ENCODE measurements at places on chromosomes 4 and X. TPM values are rescaled to one million over a fixed set of nuclear protein-coding genes. Genes with fewer than 3 reads are reported as not detected.

DNA sequence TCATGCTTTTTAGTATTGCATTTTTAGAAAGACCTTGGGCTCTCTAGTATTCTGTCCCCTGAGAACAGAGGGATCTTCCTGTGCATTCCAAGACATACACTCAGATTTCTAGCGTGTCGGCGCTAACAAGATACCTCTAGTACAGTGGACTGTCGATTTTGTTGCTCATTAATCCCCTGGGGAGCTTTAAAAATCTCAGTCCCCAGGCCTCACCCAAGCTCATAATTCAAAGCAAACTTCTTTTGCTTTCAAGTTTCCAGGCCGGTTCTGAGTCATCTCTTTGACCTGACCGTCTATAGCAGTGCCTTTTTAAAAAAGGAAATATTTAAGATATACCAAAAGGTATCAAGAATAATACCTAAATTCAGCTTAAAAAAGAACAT, 137.0 kb downstream of the AMMECR1 start:
- H3K4me1 ChIP-seq = peaks cover 6% of the 10 kb centered on the region
- no peaks in the 10 kb centered on the region for H3K36me3 ChIP-seq
- no peak for DNase-seq

DNA sequence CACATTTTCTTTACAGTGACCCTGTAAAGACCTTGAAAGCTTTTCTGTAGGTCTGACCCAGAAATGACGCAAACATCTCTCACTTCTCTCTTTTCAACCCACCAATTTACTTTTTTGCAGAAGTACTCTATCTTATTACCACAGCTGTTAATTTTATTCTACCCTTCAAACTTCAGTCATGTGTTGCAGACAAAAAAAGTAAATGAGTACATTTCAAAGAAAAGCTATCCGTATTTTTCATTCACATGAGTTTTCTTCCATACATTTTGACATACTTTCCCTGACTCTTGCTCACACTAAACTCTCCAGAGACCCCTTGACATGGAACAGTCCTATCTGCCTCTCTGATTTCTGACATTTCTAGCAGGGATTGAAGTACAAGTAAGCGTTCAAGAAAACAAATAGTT, 51.7 kb downstream of the SLC7A11 start:
- H3K36me3 ChIP-seq = no peaks in the 10 kb centered on the region
- H3K27ac ChIP-seq = no peak overlapping the region
- no peaks in the 10 kb centered on the region for H3K4me1 ChIP-seq
- no peak overlapping the region for H3K4me3 ChIP-seq
- H3K27me3 ChIP-seq = no peaks in the 10 kb centered on the region

DNA sequence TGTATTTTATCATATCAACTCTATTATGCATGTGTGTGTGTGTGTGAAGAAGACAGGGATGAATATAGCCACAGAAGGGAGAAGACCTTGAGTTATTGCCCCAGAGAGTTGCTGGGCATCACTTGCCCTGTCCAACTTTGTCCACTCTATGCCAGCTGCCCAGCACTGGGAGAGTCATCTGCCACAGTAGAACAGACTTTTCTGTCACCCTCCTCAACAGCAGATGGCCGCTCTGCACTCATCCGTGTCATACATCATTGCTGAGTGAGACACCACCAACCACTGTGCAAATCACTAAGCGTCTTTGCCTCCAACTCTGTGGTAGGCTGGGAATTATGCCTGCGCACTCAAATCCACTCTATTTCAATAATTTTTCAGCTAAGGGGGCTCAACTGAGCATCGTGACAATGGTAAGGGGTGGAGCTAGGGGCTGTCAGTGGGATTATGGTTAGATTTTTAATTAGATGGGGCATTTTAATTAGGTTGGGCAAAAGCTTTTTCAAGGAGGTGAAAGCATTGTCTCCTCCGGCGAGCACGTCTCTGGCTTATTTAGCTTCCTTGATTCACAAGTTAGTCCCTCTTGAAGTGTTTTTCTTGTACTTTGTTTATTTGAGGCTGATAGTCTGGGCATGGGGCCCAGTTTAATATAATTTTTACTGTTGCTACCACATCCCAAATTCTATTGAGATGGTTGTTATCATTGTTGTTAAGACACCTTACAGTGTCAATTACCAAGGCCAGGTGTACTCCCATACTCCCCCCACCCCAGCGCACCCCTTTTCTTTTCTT, 100.1 kb upstream of the KLF3 start:
- H3K4me1 ChIP-seq = peaks cover 7% of the 10 kb centered on the region
- no peak overlapping the region for H3K4me3 ChIP-seq
- no peak for DNase-seq
- H3K36me3 ChIP-seq = no peaks in the 10 kb centered on the region
- H3K27ac ChIP-seq = no peak overlapping the region

DNA sequence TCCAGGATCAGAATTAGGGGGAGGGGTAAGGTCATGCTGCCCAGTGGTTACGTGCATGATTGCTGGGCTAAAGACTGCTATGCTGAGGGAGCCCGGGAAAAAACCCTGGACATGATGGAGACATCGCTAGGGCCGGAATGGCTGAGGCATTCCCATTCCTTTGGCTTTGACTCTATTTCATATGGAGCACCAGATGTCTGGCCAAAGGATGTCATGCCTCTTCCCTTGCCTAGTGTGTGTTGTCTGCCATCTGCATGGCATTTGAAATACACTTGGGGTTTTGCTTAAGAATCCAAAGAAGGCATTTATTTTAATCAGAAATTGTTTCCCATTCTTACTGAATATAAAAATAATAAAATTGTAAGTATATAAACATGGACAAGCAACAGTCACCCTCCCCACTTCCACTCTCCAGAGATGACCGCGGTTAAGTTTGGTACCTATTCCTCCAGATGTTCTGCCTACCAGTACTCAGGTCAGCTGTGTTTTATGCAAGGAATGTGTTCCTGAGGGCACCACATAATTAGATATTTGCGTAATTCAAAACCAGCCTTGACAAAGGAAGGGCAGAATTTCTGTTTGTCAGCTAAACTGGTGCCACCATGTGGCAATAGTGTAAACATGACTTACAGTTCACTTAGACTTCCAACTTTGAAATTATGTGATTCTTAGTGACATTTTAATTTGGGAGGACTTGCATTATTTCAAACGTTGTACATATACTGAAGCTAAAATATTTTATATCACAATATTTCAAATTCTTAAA, 105.9 kb downstream of the CT47B1 start:
- no peak overlapping the region for H3K4me3 ChIP-seq
- no peaks in the 10 kb centered on the region for H3K27me3 ChIP-seq
- no peak overlapping the region for H3K27ac ChIP-seq
- H3K4me1 ChIP-seq = no peaks in the 10 kb centered on the region
- no peaks in the 10 kb centered on the region for H3K36me3 ChIP-seq
- DNase-seq = no peak

DNA sequence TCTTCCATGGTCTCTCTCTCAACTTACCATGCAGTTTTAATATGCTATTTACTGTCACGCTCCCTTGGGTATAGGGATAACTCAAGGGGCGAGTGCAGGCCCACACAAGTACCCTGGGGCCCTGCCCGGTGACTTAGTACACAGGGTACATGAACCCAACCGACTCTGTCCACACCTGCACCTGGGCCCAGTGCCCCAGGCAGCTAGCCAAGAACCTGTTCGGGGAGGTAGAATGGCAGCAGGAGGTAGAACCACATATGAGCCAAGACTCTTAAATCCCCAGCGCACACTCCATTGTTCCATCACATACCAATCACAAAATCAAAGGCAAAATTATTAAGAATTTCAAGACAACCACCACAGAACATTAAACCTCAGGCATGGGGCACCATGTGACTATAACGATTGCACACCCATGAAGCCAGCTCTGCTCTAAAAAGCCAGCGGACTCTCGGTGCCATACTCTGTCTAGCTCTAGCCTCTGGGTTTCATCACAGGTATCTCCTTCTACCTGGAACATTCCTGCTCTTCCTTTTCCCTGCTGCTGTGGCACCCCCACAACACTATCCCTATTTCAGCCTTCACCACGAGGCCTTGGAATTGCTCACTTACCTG, 14.6 kb downstream of the PHF8 start:
- DNase-seq = no peak
- H3K4me1 ChIP-seq = no peaks in the 10 kb centered on the region
- peaks cover 54% of the 10 kb centered on the region for H3K36me3 ChIP-seq
- H3K27ac ChIP-seq = no peak overlapping the region
- no peak overlapping the region for H3K4me3 ChIP-seq
- no peaks in the 10 kb centered on the region for H3K27me3 ChIP-seq

DTHD1 gene
- 0.11 TPM for total RNA-seq

CRLF2 gene
- total RNA-seq = 0.16 TPM

FGF2 gene
- not detected for total RNA-seq

FATE1 gene
- total RNA-seq = not detected

All from CD4-positive, alpha-beta T cell (primary cell).